Stimulated activated CD4-positive, alpha-beta T cell treated with anti-CD3 and anti-CD28 coated beads, Interleukin-15, amount 100 ng/mL, for 1 hour (primary cell): ENCODE measurements at places on chromosomes 3 and 15.

DNA sequence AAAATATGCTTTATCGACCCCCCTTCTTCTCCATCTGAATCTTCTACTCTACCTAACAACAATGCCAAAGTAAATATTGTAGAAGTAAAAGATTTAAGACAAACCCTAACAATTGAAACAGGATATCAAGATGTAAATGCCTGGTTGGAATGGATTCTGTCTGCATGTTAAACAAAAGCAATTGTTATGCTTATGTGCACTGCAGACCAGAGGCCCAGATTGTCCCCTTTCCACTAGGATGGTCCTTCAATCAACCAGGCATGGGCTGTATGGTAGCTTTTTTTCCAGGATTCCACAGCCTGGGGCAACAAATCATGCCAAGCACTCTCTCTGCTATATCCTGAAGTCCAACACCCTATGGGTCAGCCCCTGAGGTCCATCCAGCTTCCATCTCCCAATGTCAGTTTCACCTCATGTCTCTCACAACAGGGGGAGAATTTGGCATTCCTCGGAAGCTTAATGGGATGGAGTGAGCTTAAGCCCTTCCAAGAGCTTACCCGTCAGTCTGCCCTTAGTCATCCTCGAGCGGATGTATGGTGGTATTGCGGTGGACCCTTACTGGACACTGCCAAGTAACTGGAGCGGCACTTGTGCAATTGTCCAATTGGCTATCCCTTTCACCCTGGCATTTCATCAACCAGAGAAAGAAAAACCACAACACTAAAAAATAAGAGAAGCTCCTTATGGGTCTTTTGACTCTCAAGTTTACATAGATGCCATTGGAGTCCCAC is 36.2 kb downstream of the ZNF589 start:
- DNase-seq, result no peak

DNA sequence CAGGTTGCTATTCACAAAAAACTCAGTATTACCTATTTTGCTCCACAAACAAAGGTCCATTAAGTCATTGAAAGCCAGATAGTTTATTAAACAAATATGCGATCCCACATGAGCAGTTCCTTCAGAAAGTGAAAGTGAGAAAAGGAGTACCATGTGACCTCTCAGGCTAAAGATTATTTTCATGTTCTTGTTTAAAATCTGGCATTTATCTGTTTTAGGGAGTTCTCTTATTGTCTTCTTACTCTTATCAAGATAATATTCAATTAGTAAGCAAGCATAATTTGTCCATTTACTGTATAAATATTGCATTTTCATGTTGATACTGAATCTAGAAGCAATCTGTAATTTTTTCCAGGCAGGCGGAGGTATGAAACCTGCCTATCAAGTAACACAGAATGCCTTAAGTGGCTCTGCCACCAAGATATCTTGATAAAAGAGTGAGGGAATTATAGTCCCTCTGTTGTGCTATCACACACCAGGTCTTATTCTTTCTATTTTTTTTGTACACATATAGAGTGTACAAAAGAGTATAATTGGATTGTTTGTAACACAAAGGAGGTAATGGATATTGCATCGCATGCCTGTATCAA is 20.1 kb upstream of the PLSCR5 start:
- no peak for DNase-seq

GRCh38 chr15:63221346-63221745 is 31.9 kb downstream of the RAB8B start:
- DNase-seq, result no peak

DNA sequence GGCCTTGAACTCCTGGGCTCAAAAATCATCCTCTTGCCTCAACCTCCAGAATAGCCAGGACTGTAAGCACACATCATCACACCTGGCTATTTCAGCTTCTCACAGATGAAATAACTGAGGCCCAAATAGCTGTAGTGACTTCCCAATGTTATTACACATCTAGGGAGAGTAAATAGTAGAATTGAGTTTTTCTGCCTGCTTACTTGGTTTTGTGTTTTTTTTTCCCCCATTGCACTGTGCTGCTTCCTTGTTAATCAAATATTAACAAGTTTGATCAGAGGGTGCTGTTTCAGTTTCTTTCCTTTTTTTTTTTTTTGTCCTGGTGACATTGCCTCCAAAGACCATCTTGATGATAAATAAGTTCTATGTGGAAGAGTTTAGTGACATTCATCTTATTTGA is 23.4 kb downstream of the ZNF609 start:
- no peak for DNase-seq

GRCh38 chr15:94324117-94324826 is 92.9 kb downstream of the MCTP2 start:
- DNase-seq, result peak; percentile 27

GRCh38 chr3:118445036-118445435 is 589.6 kb downstream of the IGSF11 start:
- no peak for DNase-seq

DNA sequence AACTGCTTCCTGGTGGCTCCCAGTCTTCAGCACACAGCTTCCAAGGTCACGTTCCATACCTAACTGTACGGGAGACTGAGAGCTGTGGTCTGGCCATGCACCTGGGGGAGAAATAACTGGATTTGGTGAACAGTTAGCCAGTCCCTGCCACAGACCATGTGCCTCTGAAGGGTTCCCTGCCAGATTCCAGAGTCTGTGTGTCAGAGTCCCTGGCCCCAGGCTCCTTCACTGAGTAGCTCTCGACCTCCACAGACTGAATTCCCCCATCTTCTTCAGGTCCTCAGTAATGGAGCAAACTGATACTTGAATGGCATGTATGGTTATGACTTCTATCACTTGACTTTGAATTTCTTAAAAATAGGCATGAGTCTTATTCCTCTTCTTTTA is 17.5 kb downstream of the MKRN2OS start:
- no peak for DNase-seq

DNA sequence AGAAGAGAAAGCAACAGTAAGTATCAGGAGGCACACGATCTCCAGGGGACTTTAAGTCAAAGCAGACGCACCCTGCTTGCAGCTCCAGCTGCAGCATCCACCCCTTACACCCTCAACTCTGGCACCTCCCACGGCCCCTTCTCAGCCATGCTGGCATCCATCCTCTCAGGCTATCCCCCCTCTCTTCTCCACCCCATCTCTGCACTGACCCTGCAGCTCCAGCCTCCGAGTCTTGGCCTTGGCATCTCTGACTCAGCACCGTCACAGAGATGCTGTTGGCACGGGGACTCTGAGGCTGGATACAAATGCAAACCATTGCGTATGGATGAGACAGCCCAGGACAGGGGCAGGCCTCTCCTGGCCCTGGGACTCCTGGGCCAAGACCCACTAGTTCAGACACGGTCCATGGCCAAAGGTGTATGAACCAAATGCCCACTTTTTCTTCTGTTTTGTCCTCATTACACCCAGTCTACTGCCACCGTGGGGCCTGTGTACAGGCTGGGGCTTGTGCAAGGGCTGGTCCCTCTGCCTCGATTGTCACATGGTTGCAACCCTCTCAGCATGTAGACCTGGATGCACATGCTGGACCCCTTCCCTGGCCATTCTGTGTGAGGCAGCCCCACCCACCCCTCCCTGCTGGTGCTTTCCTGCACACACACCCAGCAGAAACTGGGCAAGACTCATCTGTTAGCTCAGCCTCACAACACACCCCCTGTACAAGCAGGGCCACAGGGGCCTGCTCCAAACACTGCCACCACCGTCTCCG is 18.7 kb upstream of the ZXDC start:
- DNase-seq, result no peak

- DNase-seq, result no peak
These were observed 117.9 kb upstream of the COL8A1 start for GRCh38 chr3:99520513-99520912.

DNA sequence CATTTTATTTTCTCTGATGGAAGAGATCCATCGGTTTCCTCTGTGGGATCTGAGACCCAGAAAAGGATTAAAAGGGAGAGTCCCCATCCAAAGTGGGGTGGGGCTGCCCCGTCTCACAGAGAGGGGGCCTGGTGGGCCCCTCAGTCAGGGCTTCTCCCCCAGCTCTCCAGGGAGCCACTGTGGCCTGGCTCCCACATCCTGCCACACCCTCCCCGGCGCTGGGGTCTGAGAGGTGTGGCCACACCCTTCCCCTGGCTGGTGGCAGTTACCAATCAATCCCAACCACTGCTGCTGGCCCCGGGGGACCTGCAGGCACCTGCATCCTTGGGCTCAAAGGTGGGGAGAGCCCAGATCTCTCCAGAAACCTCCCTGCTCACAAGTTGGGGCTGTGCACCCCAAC is 161.8 kb upstream of the IQSEC1 start:
- DNase-seq, result no peak

GRCh38 chr15:35023804-35024203 is 35.7 kb upstream of the ZNF770 start:
- DNase-seq, result no peak

DNA sequence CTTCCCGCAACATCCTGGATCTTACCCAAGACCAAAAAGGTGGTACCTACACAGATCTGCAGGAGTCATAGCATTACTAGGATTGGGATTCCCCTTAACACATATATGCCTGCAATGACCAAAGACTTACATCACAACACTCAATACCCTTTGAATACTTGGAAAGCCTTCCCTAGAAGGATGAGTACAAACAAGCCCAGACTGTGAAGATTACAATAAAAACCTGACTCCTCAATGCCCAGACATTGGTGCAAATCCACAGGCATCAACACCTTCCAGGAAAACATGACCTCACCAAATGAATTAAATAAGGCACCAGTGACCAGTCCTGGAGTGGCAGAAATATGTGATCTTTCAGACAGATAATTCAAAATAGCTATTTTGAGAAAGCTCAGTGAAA is 326.8 kb downstream of the TBL1XR1 start:
- DNase-seq, result no peak

DNA sequence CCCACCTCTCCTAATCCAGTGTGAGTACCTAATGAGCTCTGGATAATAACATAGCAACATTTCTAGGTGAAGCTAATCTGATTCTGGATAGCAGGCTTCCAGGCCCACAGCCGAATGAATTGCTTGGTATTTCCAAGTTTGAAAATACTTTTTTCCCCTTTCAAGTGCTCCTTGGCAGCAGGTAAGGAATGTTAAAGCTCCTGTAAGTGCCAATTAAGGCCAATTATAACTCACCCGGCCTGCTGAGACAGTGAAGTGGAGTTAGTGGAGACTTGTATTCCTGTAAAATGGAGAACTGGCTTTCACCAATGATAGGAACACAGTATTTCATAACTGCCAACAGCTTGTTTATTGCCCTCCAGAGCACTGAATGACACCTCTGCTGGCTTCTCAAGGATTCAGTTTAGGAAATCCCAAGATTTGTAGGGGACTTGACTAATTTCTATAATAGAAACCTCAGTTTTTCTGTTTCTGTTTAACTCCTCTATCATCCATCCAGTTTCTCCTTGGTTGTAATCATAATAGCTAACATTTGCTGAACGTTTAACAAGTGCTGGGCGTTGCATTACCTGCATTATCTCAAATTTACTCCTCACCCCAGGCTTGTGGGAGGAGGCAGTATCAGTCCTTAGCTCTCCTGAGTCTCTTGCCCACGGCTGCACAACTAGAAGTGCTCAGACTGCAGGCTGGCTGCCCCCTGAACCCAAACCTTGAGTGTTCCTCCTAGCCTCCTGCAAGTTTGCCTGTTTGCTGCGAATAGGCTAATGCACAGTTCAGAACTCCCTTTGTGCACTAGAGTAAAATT is 52.7 kb upstream of the SCAANT1 start:
- no peak for DNase-seq

DNA sequence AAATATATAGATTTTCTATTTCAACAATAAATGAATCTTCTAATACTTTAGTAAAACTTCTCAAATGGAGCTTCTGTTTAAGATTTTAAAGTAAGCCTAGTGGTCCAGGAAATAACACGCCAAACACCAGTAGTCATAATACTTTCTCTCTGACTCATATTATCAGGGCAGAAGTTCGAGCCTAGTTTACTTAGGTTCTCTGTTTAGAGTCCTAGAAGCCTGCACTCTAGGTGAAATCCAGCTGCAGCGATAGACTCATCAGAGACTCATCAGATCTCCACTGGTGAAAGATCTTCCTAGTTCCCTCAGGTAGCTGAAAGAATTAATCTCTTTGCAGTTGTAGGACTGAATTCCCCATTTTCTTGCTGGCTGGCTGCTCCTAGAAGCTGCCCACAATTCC is 552.5 kb upstream of the ROBO2 start:
- DNase-seq, result no peak

GRCh38 chr15:39584266-39584659 is 3.4 kb downstream of the THBS1 start:
- DNase-seq, result no peak

- no peak for DNase-seq
These were observed 34.4 kb upstream of the LCTL start for GRCh38 chr15:66600240-66600627.

GRCh38 chr3:36484386-36484785 is 104.1 kb downstream of the STAC start:
- no peak for DNase-seq

DNA sequence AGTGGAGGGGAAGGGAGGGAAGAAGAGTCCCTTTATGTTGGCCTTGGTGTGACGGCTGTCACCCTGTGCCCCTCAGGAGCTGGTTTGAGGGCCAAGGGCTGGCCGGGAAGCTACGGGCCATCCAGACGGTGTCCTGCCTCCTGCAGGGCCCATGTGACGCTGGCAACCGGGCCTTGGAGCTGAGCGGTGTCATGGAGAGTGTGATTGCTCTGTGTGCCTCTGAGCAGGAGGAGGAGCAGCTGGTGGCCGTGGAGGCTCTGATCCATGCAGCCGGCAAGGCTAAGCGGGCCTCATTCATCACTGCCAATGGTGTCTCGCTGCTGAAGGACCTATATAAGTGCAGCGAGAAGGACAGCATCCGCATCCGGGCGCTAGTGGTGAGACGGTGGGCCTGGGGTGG is 8.1 kb upstream of the RCCD1 start:
- DNase-seq, result no peak

- DNase-seq, result no peak
These were observed 19.0 kb upstream of the TRAK1 start for GRCh38 chr3:42071904-42072812.

DNA sequence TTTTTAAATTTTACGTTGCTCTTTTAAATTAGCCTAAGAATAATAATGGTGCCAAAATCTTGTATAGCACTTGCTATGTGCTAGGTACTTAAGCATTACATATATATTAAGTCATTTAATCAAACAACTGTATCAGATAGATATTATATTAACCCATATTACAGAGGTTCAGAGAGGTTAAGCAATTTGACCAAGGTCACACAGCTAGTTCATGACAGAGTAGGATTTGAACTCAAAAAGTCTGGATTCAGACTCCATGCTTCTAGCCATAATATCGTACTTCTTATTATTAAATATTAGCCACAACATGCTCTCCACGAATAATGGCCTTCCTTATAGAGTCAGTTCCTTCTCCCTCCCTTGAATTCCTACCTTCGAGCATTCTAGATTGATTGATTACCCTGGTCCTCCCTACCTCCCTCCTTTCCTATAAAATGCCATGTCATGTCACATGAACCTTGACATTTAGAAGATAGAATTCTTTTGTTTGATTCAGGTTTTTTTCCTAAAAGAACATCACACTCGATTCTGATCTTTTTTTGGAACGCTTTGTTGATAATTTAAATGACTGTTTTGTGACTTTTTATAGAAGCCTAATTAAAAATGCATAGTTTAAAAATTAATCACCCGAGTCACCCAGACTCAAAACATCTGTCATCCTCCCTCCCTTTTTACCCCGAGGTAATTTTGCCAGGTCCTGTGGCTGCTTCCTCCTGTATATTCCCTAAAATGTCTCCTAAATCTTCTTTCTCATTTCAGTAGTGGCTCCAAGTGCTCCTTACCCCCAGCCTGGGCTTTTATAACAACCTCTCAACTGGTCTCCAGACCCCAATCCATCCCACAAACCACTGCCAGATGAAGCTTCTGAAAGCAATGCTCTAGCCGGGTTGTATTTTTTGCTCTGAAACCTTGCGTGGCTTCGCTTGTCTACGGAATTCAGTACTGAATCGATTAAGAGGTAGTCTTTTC is 8.5 kb upstream of the PSMD6 start:
- no peak for DNase-seq

- DNase-seq, result no peak
These were observed 44.2 kb upstream of the PLXNA1 start for GRCh38 chr3:126938520-126939337.
